ENCODE measurements at places on chromosomes 16 and 17. TPM values are rescaled to one million over a fixed set of nuclear protein-coding genes. Genes with fewer than 3 reads are reported as not detected.

The ADAM11 gene
- 0.29 TPM for total RNA-seq

The SOST gene
- total RNA-seq, result not detected

The TMEM88 gene
- 17.5 TPM for total RNA-seq

The NOS2 gene
- total RNA-seq, result 0.51 TPM

The GPRC5C gene
- total RNA-seq, result 7.3 TPM

The WFDC1 gene
- 48.7 TPM for total RNA-seq

The NUPR1 gene
- total RNA-seq, result 95.3 TPM

The STARD3 gene
- 32.8 TPM for total RNA-seq

The SNX20 gene
- total RNA-seq, result 1.8 TPM

The TNFRSF13B gene
- total RNA-seq, result not detected

The SMURF2 gene
- 23.8 TPM for total RNA-seq

The PITPNM3 gene
- 26.6 TPM for total RNA-seq

The KRTAP9-1 gene
- not detected for total RNA-seq

The MT1H gene
- 2.0 TPM for total RNA-seq

The OR3A2 gene
- not detected for total RNA-seq

The WNK4 gene
- total RNA-seq, result 0.05 TPM

The TGFB1I1 gene
- total RNA-seq, result 239 TPM

The TMEM114 gene
- not detected for total RNA-seq

The HOXB1 gene
- not detected for total RNA-seq

The NETO2 gene
- total RNA-seq, result 1.3 TPM

All from posterior vena cava (tissue), 2 donors.